NCI-H226 (cell line): ENCODE measurements at places on chromosomes 16 and 17.

DNA sequence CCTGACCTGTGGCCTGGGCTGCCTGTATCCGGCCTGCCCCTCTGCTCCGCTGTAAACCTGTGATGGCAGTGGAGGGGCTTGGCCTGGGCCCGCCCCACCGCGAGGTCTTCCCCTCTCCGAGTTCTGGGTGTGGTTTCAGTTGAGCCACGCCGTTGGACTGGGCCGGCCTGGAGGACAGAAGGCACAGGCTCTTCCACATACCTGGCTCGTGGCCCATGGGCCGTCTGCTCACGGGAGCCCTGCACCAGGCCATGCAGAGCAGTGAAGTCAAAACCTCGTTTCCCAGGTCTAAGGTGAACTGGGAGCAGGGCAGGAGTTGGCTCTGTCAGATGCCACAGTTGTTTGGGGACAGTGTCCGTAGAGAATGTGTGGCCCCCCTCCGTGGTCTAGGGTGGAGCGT lies 5.6 kb upstream of the RNPS1 start:
- no peak for DNase-seq

DNA sequence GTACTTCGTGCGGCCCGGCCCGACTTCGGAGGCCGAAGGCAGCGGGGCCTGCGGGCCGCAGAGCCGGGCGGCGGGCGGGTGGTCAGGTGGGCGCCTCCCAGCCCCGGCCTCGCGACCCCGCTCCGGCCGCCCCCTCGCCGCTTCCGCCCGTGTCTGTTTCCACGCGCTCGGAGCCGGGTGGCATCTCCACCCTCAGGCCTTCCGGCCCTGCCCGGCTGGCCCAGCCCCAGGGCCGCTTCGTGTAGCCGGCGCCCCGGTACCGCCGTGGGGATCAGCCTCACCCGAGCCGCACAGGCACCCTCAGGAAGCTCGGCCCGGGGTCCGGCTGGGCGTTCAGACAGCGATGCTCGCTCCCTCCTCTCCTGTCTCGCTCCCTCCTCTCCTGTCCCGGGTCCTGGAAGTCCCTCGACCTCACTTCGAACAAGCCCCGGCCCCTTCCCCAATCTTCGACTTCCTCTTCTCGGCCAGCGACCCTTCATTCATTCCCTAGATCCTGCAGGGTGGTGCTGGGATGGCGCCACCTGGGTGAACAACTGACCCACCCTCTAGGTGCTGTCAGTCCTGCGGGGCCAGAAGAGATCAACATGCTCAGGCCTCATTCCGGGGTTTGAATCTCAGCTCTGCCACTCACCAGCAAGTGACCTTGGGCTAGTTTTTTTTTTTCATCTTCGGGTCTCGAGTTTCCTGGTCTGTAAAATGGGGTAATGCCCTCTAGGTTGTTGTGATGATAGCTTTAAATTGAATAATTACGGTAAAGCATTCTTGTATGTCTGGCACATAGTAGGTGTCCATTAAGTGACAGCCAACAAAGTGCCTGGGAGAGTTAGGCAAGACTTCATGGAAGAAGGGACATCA lies 610 bp downstream of the VPS4A start:
- DNase-seq, result no peak

- DNase-seq, result no peak
These were observed 79.1 kb downstream of the GPR139 start for GRCh38 chr16:19994466-19995170.

- DNase-seq, result no peak
These were observed 59.4 kb downstream of the MARF1 start for GRCh38 chr16:15583526-15583925.

DNA sequence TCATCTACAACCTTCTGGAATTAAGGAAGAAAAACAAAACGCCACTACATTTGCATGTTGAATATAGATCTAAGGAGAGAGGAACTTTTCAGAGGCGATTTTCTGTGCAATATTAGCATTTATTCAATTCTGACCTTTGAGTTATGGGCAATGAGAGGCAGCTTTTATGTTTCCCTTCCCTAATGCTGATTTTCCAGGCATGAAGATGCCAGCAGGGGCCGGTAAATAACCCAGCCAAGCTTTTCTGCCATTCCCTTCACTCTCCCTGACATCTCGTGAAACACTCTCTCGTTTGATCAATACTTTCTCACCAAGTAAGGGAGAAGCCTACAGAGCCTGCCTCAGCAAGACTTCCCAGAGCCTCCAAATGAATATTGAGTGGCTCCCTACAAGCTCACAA lies 470.5 kb upstream of the GOT2 start:
- DNase-seq, result no peak

DNA sequence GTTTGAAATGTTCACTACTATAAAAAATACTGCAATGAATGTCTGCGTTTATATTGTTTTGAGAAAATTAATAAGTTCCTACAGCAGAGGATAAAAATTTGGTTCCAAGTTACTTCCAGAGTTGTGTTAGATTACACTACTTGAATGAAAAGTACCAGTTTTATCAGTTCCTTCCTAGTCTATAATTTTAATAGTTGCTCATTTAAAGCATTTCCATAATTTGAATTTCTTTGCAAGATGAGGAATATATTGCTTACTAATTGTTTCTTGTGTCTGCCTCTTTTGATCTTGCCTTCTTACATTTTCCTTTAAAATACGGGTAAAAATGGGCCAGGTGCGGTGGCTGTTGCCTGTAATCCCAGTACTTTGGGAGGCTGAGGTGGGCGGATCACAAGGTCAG lies 4.0 kb downstream of the EMC6 start:
- DNase-seq, result no peak

DNA sequence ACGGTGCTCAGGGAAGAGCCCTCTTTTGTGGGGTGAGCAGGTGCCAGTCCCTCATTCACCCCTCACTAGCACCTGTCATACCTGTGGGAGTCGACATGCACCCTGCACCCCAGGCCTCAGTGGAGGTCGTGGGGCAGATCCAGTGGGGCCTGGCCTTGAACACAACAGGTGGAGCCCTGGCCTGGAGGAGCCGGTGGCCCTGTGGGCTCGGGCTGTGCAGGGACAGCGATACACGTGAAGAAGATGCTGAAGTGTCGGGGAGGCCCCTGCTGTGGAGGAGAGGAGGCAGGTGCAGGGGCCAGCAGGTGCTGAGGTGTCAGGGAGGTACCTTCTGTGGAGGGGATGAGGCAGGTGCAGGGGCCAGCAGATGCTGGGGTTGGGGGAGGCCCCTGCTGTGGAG lies 31.8 kb downstream of the ZNF750 start:
- DNase-seq, result no peak

GRCh38 chr16:74999219-74999608 lies 390 bp downstream of the ZNRF1 start:
- DNase-seq, result peak; percentile 12

DNA sequence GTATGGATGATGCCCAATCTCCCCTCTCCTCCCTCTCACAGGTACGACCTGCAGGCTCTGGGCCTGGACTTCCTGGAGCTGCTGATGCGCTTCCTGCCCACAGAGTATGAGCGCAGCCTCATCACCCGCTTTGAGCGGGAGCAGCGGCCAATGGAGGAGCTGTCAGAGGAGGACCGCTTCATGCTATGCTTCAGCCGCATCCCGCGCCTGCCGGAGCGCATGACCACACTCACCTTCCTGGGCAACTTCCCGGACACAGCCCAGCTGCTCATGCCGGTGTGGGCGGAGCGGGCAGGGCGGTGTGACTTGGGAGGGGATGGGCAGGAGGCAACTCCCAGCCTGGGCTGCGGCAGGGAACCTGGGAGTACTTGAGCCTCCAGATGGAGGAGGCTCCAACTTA lies 18.1 kb downstream of the SPATA32 start:
- no peak for DNase-seq

GRCh38 chr16:2777903-2778629 lies 986 bp upstream of the ELOB start:
- no peak for DNase-seq

- no peak for DNase-seq
These were observed 118.7 kb upstream of the NLRP1 start for GRCh38 chr17:5702951-5703510.

DNA sequence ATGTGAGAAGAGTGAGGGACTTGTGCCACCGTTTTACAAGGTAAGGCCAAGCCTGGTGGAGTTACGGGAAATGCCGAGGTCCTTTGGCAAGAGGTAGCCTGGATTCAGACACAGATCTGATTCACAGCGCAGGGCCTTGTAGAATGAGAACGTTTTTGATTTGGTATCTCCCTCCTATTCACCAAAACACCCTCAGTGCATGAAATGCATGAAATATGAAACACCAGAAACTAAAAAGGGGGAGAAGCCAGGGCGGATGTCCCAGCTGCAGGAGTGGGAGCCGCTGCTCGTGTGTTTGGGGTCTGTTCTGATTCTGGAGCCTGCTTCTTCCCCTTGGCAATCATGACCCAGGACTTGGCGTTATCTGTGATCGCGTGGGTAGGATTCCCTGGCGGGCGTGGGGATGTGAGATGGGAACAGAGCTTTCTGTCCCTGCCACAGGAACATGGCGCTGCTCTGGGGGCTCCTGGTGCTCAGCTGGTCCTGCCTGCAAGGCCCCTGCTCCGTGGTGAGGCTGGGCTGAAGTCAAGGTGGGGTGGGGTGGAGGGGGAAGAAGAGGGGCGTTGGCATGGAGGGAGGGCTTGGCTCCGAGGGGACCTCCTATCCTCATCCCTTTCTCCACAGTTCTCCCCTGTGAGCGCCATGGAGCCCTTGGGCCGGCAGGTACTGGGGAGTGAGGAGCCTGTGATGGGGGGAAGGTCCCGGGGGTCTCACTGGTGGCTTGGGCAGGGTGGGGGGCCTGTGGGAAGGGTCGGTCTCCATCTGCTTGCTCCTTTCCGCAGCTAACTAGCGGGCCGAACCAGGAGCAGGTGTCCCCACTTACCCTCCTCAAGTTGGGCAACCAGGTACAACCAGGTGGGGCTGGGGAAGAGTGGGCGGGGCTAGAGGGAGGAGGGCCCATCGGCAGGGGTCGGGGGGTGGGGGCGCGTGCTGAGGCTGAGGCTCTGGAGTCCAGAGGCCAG lies 2.2 kb downstream of the SERPINF2 start:
- no peak for DNase-seq

DNA sequence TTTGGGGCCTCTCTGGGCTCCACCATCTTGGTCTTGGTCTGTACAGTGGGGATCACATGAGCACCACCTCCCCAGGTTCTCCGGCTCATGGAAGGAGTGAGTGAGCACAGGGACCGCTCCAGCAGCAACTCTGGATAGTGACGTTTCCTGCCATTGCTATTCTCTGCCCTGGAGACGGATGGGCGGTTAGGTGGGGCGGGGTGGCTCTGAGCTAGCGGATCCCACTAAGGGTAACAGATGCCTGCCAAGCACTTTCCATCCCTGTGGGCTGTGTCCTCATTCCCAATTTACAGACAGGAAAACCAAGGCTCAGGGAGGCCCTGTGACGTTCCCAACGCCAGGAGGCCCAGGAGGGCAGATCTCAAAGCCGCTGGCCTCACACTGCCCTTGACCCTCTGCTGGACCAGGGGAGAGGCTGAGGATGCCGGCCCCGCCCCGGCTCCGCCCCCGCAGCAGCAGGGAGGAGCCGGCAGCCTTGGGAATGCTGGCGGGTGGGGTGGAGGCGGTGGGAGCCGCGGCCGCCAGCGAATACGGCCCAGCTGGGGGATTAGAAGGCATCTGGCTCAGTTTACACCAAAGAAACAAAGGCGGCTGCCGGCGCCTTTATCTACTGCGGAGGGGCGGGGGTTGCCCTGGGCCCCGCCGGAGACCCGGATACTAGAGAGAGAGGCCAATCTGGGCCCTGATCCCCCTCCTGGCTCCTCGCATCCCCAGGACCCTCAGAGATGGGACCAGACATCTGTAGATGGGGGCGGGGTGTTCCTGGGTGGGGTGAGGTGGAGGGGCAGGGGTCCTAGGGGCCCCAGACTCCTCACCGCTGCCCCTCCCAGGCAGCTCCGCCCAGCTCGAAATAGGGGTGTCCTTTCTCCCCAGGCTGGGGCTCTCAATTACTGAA lies 122.3 kb upstream of the CIBAR2 start:
- DNase-seq, result peak; percentile 60

DNA sequence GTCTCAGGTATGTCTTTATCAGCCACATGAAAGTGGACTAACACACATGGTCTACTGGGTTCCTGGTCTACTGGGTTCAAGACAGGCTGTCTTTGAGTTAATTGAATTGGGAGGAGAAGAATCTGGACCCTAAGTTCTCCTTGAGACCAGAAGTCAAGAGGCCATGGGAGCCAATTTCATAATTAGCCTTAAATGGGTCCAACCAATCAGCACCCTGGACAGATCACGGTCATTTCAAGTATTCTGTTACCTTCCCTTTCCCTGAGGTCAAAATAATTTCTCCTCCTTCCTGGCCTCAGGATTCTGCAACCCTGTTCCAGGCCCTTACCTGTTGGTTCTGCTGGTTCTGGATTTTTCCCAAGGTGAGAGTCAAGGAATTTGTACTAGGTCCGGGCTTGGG lies 23.8 kb downstream of the OSBPL7 start:
- no peak for DNase-seq

DNA sequence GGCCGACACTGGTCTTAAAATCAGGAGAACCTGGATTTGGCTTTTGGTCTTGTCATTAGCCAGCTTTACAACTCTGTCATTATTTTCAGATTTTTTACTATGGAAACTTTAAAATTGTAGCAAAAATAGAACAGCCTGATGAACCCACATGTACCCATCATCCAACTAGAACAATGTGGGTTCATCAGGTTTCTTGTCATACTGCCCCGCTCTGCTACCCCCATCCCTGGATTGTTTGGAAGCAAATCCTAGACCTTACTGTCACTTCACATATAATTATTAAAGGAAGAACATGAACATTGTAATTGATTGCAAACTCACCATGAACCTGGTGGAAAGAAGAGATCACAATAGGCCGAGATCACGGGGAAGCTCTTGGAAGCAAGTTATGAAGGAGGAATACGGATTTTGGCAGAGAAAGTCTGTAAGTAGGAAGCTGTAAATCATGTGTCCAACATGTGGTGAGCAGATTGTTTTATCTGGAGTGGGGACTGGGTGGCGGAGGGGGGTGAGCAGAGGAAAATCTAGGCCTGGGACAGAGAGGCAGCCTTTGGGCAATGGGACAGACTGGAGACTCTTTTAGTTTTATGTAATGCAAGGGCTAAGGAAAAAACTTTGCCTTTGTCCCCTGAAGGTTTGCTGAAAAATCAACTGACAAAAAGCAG lies 67.0 kb downstream of the PITPNC1 start:
- DNase-seq, result no peak

DNA sequence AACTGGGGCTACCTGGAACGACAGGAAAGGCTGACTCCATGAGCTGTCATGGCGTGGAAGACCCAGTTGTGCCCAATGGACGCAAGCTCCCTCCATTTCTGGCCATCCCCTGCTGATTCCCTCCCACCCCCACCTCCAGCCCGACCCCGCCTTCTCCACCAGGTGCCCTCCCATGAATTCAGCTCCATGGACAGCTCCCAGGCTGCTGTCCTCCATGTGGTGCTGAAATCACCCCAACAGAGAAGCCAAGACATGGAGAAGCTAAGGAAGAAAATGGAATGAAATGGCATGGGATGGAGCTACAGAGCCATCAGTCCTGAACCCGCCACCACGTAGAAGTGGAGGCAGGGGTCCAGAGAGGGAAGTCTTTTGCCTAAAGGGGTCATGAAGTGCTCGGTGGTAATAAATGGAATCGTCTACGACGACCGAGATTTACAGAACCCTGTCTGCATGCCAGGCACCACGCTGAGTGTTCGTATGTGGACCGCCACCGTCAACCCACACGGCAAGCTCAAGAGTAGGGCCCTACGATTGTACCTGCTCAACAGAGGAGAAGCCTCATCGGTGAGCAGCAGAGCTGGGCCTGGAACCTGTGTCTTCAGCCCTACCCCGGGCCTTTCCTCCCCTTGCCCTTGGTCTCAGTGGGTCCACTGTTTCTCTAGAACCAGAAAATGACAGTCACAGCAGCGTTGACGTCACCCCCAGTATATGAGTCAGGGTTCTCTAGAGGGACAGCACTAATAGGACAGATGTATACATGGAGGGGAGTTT lies 9.3 kb upstream of the ZC3H18 start:
- peak; percentile 61 for DNase-seq

- no peak for DNase-seq
These were observed 14.9 kb downstream of the GPRC5C start for GRCh38 chr17:74446551-74447500.
